Substantia nigra (tissue), 51 donors: ENCODE measurements at places on chromosomes 2 and 18.

- DNase-seq = no peak
Measured at GRCh38 chr2:134758633-134759032, 39.8 kb upstream of the TMEM163 start.

GRCh38 chr2:25692143-25692542 is 18.8 kb upstream of the DTNB start:
- DNase-seq = no peak

- DNase-seq = peak; percentile 57
Measured at GRCh38 chr2:144513388-144514101, 6.4 kb downstream of the ZEB2 start.

GRCh38 chr2:97728091-97728731 is 14.8 kb downstream of the ZAP70 start:
- no peak for DNase-seq

- DNase-seq = no peak
Measured at GRCh38 chr2:221381928-221382488, 190.1 kb downstream of the EPHA4 start.

- no peak for DNase-seq
Measured at GRCh38 chr2:219643788-219644398, 16.5 kb downstream of the SLC4A3 start.
